ENCODE measurements at places on chromosomes 5 and 9.

- no peak for DNase-seq
Observed at GRCh38 chr5:95369782-95370181, 21.4 kb upstream of the FAM81B start.

GRCh38 chr5:126514131-126514557, 80.9 kb downstream of the ALDH7A1 start:
- DNase-seq = no peak

GRCh38 chr5:145971108-145971507, 34.7 kb downstream of the SH3RF2 start:
- no peak for DNase-seq

- no peak for DNase-seq
Observed at GRCh38 chr9:104774831-104775573, 11.1 kb downstream of the NIPSNAP3B start.

DNA sequence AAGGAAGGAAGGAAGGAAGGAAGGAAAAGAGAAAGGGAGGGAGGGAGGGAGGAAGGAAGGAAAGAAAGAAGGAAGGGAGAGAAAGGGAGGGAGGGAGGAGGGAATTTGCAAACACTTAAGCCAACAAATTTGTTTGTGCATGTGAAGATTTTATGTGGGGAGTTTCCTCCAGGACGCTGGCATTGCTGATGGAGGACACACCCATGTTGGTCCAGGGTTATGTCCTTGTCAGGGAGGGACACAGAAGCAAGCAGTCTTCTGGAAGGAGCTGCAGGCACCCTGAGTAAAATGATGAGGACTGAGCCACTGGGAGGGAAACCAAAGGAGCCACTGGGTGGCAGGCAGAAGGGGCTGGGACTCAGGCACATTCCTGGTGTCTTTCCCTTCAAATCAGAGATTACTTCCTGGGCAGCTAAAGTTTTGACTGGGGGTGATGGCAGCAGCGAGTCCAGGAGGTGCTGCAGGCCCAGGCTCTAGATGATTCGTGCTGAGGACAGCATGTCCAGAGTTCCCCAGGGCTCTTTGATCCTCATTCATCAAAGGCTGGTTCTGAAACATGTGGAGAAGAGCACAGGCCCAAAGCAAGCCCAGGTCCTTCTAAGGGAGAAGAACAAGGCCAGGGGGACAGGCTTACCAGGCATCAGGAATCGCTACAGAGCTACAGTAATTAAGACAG, 109.2 kb downstream of the PAX5 start:
- no peak for DNase-seq

GRCh38 chr9:121897140-121897539, 196.0 kb downstream of the TTLL11 start:
- DNase-seq = no peak

DNA sequence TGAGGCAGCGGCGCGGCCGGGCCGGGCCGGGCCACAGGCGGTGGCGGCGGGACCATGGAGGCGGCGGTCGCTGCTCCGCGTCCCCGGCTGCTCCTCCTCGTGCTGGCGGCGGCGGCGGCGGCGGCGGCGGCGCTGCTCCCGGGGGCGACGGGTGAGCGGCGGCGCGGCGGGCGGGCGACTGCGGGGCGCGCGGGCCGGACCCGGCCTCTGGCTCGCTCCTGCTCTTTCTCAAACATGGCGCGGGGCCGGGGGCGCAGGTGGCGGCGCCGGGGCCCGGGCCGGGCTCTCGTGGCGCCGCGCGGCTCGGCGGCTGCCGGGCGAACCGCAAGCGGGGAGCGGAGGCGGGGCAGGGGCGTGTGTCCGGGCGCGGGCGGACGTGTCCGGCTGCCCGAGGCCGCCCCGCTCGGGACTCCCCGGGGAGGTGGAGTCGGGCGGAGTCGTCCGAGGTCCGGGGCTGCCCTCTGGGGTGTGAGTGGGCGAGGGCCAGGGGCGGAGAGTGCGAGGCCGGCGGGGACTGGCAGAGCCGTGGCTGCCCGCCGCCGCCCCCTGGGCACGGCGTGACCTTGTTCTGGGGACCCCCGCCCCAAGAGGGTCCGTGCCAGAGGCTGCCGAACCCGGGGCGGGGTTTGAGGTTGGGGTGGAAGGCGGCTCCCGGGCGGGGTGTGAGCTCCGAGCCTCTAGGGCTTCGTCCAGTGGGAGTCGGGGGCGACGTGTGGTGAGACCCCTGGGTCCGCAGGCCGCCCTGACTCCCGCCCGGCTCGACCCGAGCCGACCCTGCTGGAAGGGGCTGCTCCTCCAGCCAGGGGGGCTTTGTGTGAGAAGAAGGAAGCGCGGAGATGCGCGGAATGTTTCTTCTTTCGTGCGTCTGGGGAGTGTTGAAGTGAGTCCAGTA, 485 bp downstream of the TGFBR1 start:
- DNase-seq = peak; percentile 18

GRCh38 chr5:19532936-19533335, 455.1 kb downstream of the CDH18 start:
- DNase-seq = no peak

DNA sequence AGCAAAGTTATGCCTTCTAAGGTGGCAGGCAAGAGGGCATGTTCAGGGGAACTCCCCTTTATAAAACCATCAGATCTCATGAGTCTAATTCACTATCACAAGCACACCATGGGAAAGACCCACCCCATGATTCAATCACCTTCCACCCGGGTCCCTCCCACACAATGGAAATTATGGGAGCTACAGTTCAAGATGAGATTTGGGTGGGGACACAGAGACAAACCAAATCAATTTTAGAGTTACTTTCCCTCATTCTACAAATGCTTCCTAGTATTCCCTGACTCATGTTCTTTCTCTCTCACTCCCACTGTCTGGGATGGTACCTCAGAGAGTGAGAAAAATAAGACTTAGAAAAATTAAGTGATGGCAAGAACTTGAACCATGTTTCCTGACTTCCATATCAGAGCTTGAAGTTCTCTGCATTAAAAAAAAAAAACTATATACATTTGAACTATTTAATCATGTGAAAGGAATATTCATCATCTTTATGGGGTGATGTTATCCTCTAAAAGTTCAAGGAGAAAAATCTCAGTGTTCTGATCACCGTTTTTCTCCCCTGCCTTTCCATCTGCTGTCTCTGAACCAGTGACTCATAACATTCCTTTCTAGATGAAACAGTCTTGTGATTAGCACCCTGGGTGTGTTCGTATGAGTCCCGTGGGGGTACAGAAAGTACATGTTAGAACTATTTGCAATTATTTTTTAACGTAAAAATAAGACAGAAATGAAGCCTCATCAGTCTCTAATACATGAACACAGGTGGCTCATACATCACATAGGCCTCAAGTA, 282.9 kb downstream of the SLF1 start:
- no peak for DNase-seq

GRCh38 chr5:144335561-144335960, 164.9 kb downstream of the KCTD16 start:
- DNase-seq = no peak

DNA sequence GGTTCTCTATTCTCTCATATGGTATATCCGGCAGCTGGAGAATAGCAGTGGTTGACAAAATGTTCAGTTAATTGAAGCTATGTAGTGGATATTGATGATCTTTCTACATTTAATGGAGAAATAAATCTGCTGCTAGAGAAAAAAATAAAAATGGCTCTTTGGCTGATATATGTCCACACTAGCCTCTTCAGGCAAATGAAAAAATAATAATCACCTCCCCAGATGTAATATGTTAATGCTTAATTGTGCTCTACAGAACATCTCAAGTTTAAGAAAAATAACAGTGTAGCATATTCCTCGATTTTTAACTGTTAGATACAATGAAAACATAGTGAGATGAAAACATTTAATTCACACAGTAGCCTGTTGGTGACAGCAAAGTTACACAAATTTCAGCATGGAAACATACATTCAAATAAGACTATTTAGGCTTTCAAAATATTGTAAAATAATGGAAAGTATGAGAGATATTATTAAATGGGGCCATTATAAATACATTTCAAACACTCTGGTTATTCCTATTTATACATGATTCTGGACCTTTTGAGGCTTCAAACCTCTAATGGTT, 543.0 kb downstream of the MAT2B start:
- no peak for DNase-seq

DNA sequence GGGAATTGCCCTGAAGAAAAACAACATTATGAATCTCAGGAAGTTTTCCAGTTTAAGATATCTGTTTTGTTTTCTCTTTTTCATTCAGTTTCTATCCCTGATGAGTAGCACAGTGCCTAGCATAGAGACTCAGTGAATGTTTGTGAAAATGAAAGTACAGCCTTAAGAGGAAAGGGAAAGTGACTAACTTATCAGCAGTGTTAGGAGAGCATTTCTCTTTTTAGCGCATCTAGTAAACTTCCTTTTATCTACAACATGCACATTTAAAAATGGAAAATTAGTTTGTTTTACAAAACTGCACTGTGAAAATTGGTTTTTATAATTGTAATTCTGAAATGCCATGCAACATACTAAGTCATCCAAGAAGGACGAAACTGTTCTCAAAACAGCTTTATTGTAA, 110.8 kb downstream of the SMARCA2 start:
- no peak for DNase-seq

DNA sequence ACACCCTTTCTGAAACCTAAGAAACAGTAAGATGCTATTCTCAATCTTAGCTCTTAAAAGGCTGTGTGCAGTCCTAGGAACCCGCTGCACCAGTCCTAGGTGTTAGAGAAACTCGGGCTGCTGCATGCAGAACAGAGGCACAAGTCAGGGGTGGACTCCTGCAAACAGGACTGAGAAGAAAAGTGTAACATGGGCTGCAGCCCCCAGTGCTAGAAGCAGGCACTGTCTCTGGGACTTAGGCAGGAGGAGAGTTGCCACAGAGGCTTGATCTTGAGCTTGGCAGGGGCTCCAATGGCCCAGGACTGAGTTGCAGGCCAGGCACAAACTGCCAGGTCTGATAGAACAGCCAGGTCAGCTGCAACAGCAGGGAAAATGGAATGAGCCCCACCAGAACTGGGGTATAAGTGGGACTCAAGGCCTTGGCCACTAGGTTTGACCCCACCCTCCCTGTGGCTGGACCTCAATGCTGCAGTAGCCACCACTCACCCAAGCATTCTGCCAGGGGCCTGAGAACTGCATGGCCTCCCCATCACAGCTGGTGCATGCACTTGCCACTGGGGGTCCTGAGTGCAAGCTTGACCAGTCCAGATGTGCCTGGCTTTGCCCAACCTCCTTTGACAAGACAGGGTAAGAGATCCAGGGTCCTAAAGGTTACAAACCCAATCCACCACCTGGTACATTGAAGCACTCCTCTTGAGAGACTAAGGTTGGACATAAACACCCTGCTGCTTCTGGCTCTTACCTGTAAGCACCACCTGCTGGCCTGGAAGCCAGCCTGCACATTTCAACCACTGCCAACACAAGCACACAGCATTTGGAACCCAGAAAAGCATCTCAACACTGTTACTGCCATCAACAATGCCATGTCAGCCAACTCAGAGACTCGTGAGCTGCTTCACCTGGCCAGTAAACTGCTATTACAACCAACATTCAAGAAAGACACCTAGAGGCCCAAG, 103.3 kb downstream of the FBXL17 start:
- no peak for DNase-seq

DNA sequence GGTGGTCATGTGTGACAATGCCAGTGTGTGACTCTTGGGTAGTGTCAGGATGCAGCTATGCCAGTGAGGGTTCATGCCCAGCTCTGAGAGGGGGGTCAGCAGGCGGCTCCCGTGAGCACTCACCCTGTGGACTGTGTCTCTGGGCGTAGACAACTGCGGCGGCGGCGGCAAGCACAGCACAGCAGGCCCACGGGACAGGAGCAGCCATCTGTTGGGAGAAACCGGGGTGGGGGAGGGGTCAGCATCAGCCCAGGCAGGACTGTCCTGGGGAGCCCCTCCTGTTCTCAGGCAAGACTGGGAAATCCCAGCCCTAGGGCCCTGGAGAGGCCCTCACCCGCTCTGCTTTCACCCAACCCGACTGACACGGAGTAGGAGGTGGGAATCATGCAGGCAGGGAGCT, 20.8 kb downstream of the CNTFR start:
- DNase-seq = no peak

GRCh38 chr9:100555471-100555870, 22.4 kb upstream of the CAVIN4 start:
- DNase-seq = no peak

DNA sequence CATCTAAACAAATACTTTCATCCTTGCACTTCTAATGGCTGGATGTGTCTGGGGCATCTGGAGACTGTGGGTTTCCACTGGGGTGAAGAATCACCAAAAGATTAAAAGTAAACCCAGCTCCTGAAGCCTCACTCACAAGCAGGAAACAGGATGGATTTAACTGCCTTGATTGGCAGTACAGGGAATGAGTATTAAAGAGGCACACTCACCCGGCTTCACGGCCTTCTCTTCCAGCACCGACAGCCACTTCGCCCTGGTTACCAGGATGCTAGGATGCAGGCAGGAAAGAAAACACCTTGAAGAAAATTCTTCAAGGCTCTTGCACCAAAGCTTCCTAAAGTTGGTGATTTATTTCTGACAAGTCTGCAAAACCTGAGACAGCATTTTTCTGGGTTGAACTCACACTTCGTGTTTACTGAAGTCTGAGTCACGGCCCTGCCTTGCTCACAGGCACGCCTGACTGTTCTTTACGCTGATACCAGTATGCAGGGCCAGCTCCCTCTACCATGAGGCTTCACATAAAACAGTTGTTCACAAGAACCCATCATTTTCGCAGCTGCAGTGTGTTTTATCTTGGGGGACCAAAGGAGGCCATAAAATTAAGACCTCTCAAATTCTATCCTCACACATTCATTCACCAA, 56.5 kb upstream of the ZNF354A start:
- DNase-seq = no peak

DNA sequence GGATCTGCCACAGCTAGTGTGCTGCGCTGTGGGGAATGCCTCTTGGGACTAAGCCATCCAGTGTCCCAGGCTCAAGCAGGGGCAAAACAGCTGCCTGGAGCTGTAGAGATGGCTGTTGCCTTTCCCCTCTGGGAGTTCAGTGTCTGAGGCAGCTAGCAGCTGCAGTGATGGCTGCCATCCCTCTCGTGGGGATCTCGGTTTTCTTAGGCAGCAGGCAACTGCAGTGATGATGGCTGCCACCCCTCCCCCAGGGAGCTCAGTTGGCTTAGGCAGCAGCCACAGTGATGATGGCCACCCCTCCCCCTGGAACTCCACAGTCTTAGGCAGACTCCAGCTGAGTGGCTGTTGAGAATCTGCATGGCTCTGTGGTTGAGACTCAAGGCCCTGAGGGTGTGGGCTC, 1389.2 kb upstream of the NUDT12 start:
- no peak for DNase-seq

DNA sequence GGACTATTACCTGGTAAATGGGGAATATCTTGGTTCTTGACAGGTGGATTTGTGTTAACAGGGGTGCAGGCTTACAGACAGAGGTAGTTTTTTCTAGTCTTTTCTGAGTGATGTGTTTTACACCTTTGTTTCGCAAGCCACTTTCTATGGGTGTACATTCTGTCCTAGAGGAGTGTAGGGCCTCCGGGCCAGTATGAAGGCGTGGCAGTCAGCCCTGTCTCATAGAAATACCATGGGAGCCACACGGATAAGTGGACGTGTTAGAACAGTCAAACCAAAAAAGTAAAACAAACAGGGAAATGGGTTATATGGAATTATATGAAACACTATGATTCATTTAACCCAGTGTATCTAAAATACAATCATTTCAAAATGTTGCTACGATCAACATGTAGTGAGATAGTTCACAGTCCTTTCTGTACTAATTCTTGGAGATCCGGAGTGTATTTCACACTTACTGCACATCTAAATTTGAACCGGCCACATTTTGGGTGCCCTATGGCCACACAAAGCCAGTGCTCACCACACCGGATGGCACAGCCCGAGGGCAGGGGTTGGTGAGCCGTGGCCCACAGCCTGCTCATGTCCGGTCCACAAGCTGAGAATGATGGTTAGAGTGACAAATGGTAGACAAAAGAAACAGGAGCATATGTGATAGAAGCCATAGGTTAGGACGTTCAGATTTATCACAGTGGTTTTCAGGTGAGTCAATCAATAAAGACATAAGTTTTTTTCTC, 80.1 kb upstream of the IRX4 start:
- no peak for DNase-seq

Measured in stimulated activated CD8-positive, alpha-beta memory T cell treated with anti-CD3 and anti-CD28 coated beads, Interleukin-4, amount 100 ng/mL, for 24 hours (primary cell).